ENCODE measurements at places on chromosomes 3 and 15.

DNA sequence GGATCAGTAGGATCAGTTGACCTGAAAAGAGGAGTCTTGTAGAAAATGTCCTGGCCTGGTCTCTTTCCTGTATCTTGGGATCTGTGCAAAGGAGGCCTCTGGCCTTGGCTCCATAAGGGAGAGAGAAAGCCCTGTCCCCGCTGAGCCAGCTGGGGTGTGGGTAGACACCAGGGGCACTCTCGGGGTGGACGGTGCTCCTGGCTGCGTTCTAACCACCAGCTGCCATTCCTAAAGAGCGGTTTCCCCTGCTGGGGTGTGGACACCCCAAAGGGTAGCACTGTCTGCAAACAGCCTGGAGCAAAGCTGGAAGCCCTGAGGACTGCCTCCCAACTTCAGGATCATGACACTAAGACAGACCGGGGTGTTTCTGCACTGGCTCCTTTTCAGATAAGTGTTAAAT is 23.5 kb downstream of the SYNM start:
- DNase-seq = no peak

GRCh38 chr3:19598870-19599269 is 335.1 kb downstream of the EFHB start:
- no peak for DNase-seq

GRCh38 chr3:37704064-37704463 is 157.6 kb upstream of the CTDSPL start:
- DNase-seq = no peak

DNA sequence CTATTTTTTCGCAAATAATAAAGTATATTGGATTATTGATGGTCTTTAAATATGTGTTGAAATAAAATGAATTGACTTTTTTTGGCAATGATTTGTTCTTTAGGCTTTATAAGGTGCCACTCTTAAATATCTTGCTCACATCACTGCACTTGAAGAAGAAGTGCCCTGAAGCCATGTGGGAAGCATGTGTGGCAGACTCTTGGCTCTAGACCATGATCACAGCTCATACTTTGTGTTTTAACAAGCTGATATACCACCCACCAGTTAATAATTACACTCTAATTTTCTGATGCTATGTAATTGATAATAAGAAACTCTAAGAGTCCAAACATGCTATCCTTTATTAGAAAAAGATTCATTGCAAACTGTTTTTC is 52.1 kb upstream of the TGFBR2 start:
- DNase-seq = no peak

GRCh38 chr3:180827171-180827570 is 85.3 kb upstream of the FXR1 start:
- no peak for DNase-seq

Measured in mesenchymal stem cell (in vitro differentiated cells and primary cell).